ENCODE measurements at places on chromosomes 2 and 18.
A peak's percentile ranks its signal among the peaks of the same experiment; 100 is the strongest.

DNA sequence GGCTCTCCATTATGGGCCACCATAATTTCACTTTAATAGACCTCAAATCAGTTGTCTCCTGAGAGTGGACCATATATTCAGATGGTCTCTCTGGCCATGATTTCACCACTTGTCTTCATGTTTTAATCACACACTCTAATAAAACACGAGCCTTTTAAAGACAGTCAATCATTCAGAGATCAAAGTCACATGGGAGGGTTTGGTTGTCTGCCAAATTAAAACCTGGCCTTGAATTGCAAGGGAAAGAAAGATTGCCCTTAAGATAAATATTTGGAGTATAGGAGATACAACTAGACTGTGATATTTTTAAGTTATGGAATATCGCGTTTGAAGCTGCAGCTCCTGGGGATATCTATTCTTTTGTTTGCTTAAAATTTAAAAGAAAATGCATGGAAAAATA, 377.8 kb upstream of the DDX18 start:
- no peak for DNase-seq

GRCh38 chr18:8890957-8891464, 185.7 kb downstream of the MTCL1 start:
- DNase-seq, result no peak

GRCh38 chr18:35060122-35060815, 19.1 kb downstream of the MAPRE2 start:
- DNase-seq, result no peak

- DNase-seq, result no peak
Measured at GRCh38 chr2:16103614-16104314, 163.4 kb downstream of the MYCN start.

GRCh38 chr2:17664534-17664933, 89.1 kb downstream of the SMC6 start:
- no peak for DNase-seq

- no peak for DNase-seq
Measured at GRCh38 chr2:5782103-5782502, 89.9 kb downstream of the SOX11 start.

DNA sequence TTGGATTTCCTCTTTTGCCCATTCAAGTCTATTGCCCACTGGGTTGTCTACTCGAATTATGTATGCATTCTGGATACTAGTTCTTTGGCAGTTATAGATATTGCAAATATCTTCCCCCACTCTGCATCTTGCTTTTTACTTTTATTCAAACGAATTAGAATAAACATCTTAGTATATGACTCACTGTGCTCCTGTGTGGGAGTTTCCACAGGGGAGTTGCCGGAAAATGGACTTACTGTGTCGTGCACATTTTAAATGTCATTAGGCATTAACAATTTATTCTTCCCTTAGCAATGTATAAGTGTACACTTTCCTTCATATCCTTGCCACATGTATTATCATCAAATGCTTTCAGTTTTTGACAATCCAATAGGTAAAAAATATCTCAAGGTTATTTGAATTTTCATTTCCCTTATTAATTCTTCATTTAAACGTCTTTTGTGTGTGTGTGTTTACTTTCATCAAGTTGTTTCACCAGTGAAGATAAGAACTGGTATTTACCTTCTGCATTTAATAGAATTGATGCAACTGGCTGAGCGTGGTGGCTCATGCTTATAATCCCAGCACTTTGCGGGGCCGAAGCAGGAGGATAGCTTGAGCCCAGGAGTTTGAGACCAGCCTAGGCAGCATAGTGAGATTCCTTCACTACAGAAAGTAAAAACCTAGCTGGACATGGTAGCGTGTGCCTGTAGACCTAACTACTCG, 4.6 kb upstream of the UGT1A5 start:
- DNase-seq, result no peak

GRCh38 chr18:55900380-55900779, 312.4 kb upstream of the TCF4 start:
- no peak for DNase-seq

GRCh38 chr2:855177-855576, 95.5 kb upstream of the SNTG2 start:
- peak; percentile 24 for DNase-seq

DNA sequence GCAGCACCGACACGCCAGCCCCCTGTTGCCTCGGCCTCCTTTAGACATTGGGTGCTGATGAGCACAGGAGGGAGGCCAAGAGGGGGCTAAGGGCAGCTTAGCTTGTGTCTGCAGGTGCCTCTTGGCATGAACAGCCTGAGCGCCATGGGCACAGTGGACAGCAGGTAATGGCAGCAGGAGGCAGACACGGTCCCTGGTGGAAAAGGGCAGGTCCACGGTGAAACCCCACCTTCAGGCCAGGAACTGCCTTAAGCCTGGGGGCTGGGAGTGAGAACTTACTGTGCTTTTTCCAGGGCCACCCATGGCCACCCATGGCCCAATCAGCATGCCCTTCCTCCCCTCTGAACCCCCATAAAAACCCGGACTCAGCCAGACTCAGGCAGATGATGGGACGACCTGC, 633.4 kb upstream of the TMEFF2 start:
- DNase-seq, result no peak

GRCh38 chr18:64103986-64104385, 44.9 kb downstream of the LINC00305 start:
- no peak for DNase-seq

DNA sequence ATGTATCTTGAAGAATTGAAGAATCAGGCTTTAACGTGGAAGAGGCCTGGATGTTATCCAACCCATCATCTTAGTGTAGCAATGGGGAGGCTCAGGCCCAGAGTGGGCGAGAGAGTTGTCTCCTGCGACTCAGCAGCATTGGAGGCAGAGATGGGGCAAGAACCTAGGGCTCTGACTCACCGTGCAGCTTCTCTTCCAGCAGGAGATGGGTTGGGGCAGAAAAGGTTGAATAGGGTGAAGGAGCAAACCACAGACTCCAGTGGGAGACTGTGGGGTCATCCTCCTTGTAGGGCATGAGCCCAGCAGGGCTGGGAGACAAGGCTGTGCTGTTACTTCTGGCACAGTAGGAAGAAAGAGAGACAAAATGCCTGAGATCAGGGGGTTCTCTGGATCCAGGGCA, 1.4 kb downstream of the IL36RN start:
- DNase-seq, result no peak

Data from activated CD4-positive, alpha-beta T cell treated with anti-CD3 and anti-CD28 coated beads, Interleukin-2, Interleukin-4, amounts not matched to agents 100 ng/mL and 50 ng/mL, durations not matched to agents 16 hours and 8 hours (primary cell).